Activated CD8-positive, alpha-beta memory T cell treated with anti-CD3 and anti-CD28 coated beads for 48 hours (primary cell): ENCODE measurements at places on chromosomes 4 and X.

- no peak for DNase-seq
Observed at GRCh38 chr4:151484396-151485102, 75.6 kb downstream of the FHIP1A start.

GRCh38 chrX:19121466-19121865 lies 802 bp downstream of the ADGRG2 start:
- no peak for DNase-seq

DNA sequence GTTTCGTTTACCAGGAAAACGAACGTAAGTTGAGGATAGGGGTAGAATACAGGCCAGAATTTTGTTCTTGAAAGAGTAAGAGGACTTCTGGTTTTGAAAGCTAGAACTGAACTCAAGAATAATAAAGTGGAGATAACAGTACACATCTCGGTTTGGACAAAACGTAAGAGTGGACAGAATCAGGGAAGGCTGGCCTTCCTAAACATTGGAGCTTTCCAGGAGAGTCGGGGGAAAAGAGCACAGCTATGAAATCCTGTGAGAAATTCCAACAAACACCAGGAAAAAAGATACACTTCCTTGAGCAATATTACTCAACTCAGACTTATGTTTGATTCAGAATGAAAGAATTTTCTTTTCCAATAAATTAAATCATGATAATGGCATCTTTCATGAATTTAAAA lies 1.2 kb downstream of the CTSO start:
- DNase-seq = no peak

DNA sequence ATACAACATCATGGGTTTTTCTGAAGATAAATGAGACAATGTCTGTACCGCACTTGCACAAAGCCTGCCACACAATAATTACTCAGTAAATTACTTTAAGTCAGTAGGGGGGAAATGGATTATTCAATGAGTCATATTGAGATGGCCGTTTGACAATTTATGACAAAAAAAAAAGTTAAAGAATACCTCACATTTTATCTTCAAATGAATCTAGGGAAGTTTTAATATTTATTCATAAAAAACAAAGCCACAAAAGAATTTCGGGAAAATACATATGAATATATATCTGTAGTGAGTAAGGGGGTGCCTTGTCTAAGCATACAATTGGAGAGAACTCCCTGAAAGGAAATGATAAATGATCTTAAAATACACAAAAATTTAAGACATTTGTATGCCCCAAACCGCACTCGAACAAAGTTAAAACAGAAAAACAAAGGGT lies 197.0 kb upstream of the SLC7A11 start:
- DNase-seq = no peak
